ENCODE measurements at places on chromosomes 12 and 14. TPM values are rescaled to one million over a fixed set of nuclear protein-coding genes. Genes with fewer than 3 reads are reported as not detected.

LRRIQ1 gene
- 0.11 TPM for total RNA-seq

SERPINA10 gene
- total RNA-seq = not detected

RTN1 gene
- 0.93 TPM for total RNA-seq

CD163 gene
- total RNA-seq = 7.7 TPM

CFAP251 gene
- 2.0 TPM for total RNA-seq

SNAPC1 gene
- total RNA-seq = 7.3 TPM

SELPLG gene
- total RNA-seq = 2.4 TPM

RNASE3 gene
- not detected for total RNA-seq

- no peak for DNase-seq
Observed at GRCh38 chr12:57741844-57742738, 2.7 kb upstream of the TSPAN31 start.

DNA sequence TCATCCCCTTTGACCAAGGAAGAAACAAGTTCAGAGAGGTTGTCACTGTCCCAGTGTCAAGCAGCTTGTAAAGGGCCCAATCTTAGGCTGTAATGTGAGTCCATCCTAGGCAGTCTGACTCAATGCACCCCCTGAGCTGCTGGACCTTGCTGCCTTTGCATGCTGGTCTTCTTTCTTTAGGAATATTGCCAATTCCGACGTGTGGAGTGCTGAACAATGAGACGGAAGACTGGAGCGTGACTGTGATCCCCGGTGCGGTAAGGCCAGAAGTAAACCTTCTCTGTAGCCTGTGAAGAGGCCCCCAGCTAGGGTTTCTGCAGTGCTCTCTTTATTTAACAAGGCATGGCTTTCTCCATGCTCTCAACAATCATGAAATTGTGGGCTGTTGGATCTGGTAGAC is 963 bp downstream of the TCTN2 start:
- no peak for DNase-seq

DNA sequence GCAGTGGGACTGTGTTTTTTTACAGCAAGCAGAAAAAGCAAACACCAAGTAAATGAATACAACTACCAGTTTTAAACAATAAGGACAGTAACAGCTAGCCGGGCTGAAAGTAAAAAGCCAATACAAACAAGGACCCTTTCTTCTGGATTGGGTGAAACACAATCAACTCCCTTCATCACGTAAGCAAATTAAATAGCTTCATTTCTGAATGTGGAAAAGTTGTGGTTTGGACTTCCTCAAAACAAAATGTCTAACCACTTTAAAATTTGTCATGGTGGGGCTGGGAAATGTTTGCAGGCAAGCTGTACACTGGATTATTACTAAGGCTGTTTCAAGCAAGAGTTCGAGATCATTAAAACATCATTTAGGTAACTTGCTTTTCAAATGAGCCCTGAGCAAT is 47.4 kb downstream of the TCHP start:
- no peak for DNase-seq

DNA sequence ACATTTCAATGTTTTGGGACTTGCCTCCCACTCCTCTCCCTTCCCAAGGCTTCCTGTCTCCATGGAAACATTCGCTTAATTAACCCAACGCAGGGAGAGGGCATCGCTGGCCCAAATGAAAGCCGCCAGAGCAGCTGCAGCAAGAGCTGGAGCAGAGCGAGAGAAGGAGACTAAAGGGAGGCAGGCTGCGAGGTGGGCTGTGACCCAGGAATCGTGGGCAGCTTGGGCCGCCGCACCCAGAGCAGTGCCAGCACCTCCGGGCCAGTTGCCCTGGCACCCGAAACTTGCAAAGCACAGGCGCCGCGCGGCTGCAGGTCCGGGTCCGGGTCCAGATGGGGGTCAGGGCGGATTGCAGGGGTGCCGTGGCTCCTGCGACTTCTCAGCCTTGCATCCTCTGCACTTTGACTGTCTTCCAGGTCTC is 43.5 kb upstream of the PTPRQ start:
- DNase-seq = peak; percentile 12

DNA sequence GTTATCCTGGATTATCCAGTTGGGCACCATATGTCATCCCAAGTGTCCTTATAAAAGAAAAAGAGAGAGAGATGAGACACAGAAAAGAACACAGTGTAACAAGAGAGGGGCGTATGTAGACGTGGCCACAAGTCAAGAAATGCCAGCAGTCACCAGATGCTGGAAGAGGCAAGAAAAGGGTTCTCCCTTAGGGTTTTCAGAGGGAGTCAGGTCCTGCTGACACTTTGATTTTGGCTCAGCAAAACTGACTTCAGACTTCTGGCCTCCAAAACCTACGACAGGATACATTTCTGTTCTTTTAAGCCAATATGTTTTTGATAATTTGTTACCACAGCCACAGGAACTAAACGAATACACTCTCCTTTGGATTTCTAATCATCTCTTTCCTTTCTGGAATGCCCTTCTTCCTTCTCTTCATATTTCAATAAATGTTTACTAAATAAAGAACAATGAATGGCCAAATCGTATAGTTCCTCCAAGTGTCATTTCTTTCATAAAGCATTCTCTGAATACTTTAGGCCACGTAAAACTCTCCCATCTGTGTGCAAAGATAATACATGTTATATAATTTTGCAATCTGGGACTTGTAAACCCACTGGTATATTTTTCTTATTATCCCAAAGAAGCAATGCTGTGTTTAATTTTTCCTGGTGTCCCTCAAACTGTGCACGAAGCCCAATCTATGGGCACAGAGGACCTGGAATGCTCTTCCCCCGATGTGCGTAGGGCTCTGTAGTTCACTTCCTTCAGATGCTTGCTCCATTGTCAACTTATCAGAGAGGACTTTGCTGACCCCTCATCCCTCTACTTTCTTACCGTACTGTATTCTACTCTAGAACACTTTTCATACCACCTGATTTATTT is 303.6 kb downstream of the CEP128 start:
- no peak for DNase-seq

GRCh38 chr12:43111608-43112007 is 440.4 kb downstream of the ADAMTS20 start:
- DNase-seq = no peak

GRCh38 chr14:23043754-23044153 is 1.7 kb downstream of the PSMB11 start:
- DNase-seq = no peak

GRCh38 chr12:130224613-130225012 is 62.3 kb downstream of the FZD10 start:
- DNase-seq = no peak

DNA sequence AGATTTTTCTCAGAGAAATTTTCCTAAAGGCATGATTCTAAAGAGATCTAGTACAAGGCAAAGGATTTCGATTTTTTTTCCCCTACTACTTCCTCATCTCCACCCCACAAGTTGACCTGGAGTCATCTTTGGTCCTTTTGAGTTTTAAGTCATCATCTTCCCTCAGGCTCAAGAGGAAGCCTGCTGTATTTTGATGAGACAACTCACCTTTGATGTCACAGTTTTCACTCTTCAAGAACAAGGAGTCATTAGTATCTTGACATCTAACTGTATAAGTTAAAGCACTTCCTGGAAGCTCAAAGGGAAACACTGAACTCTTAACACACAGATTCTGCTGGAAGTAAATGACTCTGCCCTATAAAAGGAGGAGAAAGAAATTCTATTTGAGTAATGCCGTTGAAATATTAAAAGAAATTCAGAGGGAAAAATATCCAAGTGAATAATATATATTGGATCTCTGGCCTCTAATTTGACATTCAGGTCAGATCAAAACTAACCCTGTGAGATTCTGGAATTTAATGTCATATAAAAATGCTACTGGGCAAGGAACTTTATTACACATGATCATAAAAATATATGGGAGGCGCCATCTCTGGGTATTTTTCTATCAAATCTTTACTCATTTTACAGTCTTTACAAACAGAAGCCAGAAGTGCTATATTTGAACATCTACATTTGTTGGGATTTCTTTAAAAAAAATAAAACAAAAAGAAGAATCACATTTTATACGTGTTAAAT is 435.0 kb downstream of the NRXN3 start:
- no peak for DNase-seq

GRCh38 chr14:38593476-38593875 is 337.6 kb upstream of the CLEC14A start:
- DNase-seq = no peak

DNA sequence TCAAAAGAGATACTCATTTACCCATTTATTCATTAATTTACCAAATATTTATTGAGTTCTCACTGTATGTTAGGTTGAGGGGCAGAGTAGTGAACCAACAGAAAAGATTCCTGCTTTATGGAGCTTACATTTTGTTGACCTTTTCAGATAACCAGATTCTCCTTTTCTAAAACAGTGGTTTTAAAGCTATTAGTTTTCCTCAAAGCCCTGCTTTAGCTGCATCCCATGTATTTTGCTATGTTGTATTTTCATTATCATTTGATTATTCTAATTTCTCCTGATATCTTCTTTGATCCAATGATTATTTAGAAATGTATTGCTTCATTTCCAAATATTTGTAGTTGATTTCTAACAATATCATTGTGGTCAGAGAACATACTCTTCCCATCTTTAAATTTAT is 53.6 kb downstream of the EML1 start:
- DNase-seq = no peak
